ENCODE measurements at places on chromosomes 3 and 15.

DNA sequence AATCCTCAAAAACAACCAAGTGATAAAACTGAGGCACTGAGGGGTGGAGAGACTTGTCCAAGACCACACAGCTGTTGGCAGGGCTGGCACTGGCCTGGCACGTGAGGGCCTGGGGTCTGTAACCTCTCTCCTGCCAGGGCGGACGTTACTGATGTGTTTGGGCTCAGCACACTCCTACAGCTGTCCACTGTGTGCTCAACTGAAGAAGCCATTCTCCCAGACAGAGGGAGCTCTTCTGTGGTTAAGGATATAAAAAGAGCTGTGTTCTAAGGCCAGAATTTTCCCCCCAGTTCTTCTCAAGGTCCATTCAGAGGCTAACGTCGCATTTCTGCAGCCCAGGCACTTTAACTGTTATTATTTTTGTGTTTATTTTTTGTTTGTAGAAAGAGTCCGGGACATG is 429.0 kb upstream of the ATP11B start:
- DNase-seq: no peak

GRCh38 chr15:38668898-38669391 is 104.3 kb upstream of the RASGRP1 start:
- no peak for DNase-seq

DNA sequence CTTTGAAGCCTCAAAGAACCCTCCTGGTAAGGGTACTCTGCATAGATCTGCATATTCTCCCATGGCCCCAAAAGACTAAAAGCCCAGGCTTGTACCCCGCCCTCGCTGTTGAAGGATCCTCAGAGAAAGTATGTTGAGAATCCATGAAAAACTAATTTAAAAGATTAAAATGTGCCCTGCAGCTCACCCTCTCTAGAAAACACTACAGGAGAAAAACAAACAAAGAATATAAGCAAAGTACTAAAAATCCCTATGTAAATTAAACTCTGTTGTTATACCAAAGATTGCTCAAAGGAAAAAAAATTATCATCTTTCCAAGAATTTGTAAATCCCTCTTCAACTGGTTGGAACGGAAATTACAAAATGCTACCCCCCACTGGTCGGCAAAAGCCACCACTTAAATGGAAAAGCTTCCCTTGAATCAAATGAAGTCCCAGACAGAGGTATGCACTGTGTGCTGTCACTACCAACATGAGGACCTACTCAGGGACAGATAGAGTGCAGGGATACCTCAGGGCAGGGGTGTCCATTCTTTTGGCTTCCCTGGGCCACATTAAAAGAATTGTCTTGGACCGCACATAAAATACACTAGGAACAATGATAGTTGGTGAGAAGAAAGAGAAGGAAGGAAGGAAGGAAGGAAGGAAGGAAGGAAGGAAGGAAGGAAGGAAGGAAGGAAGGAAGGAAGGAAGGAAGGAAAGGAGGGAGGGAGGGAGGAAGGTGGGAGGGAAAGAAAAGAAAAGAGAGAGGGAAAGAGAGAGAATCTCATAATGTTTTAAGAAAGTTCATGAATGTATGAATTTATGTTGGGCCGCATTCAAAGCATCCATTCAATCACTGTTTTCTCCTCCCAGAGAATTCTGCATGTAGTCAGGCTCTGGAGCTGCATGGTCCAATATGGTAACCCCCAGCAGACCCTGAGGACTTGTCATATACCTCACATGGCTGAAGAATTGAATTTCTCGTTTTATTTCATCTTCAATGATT is 88.1 kb downstream of the MAGI1 start:
- DNase-seq: no peak

- no peak for DNase-seq
Observed at GRCh38 chr3:117844676-117845075, 1135.1 kb downstream of the TUSC7 start.

DNA sequence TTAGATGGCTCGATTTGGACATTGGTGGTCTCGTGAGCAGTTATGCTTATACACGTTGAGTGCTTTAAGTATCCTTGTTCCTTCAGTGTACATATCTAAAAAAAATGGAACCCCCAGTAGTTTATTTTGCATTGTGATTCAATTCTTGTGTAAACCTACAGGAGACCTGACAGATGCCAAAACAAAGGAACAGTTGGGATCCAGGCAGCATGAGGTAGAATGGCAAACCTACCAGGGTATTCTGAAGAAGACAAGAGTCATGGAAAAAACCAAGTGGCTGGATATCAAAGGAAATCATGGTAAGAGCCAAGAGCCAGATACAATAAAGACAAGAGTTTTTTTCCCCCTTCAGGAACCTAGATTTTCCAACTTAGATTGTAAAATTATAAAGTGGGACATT is 2.0 kb downstream of the TMEM62 start:
- DNase-seq: no peak

DNA sequence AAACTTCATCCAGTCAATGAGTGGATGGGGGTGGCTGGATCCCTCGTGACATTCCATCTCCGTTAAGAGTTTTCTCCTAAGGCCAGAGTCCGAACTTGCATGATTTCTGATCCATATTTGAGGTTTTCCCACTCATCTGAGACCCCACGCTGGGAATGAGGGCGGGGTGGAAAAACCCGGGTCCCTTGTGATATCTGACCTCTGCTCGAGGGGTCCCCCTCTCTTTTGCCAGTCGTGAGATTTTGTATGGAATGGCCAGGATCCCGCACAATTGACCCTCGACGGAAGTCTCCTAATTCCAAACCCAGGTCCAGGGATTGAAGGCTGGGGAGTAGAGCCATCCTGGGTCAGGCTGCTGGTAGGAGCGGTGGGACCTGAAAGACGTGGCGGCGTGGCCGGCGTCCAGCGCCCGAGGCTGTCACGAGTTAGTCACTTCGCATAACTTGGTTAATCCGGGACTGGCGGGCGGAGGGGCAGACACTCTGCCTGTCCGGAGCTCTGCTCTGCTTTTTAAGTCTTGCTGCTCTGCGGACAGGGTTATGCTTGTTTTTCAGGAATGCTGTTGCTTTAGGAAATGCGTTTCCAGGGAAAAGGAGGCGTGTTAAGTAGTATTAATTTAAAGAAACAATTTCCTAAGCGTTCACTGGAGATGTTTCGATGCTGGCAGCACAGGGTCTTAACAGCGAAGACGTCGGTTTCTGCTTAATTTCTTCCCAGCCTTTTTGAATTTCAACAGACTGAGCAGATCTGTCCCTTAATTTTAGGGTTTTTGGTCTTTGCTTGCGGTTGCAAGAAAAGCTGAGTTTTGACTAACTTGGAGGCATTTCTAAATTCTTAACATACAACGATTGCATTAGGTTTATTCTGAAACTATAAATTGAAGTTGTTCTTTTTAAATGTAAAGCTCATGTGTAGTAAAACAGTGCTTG is 69.7 kb upstream of the LRRFIP2 start:
- peak; percentile 73 for DNase-seq

GRCh38 chr3:97089621-97090020 is 275.2 kb downstream of the EPHA6 start:
- DNase-seq: no peak

DNA sequence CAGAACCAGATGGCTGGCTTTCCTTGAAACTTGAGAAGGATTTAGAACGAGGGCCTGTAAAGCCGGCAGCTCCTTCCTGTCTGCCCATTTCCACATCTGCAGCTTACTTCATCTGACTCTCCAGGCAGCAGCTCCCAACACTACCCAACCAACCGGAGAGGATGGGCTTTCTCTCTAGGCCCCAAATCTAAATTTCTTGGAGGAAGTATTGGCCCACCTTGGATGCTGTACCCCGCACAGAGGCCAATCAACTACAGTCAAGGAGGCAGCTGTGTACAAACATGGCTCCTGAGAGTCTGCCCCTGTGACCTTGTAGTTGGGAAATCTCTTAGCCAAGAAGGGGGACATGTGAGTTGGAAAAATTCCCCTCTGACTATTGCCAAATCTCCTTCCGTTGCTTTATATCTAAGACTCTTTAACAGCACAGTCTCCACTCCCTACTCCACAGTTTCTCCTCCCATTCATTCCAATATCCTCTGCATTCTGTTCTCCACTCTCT is 8.0 kb upstream of the ACAP2 start:
- no peak for DNase-seq

DNA sequence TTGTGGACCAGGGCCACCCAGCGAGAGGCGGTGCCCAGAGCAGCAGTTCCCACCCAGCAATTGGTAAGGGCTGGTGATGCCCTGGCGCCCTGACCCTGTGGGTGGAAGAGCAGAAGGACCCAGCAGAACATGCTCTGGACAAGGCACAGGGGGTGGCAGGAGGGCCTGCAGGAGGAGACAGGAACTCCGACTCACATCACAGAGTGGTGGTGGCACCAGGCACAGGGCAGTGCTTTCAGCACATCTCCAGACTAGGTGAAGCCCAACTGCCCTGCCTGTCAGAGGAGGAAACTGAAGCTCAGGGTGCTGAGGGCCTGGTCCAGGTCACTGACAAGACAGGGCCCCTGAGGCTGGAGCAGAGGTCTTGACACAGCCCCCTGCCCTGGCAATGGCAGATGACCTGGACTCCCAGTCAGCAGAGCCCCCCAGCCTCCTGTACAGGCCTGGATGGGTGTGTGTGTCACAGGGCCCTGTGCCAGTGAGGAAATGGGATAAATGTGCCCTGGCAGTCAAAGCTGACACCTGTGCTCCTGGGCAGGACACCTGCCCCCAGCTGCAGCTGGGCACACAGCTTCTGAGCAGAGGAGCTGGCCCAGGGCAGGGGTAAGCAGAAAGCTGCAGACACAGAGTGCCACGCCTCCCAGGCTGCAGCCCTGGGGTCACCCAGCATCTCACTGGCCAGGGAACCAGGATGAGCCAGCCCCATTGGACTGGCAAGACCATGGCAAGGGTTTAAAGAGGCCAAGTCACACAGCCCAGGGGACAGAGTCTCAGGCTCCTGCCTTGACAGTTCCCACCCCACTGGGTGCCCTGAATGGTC is 11.4 kb downstream of the KLF15 start:
- DNase-seq: no peak

DNA sequence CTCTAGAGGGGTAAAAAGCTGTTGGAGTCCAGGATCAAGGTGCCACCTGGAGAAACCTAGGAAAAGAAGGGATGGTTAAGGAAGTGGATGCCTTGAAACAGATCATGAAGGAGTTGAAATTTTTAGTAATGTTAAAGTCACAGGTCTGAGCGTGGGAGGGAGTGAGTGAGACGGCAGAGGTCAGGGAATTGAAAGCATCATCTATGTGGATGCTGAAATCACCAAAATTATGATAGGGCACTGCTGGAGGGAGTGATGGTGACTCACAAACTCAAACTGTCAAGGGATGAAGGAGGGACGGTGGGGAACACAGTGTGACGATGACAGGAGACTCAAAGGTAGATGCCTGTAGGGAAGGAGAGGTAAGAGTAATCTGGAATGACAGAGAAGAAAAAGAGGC is 205.7 kb downstream of the OSBPL10 start:
- no peak for DNase-seq

GRCh38 chr3:25041871-25042584 is 386.0 kb upstream of the RARB start:
- DNase-seq: no peak

DNA sequence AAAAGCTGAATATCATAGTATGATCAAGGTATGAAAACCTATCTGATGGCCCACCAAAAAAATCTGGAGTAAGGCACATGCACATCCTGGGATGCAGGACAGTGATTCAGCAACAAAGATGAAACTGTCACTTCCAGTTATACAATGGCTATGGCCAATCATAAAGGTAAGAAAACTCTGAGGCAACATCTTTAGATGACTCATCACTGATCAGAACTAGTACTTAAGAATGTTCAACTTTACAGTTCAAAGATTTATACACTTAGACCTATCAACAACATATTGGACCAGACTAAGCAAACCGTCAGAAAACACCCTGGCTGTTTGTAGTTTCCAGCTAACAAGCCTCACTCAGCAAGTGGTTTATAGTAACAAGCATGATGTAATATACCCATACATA is 21.3 kb upstream of the PLCH1 start:
- no peak for DNase-seq

GRCh38 chr3:47096959-47097358 is 67.0 kb downstream of the SETD2 start:
- no peak for DNase-seq
